ENCODE measurements at places on chromosomes 1 and 21.
A peak's percentile ranks its signal among the peaks of the same experiment; 100 is the strongest.

DNA sequence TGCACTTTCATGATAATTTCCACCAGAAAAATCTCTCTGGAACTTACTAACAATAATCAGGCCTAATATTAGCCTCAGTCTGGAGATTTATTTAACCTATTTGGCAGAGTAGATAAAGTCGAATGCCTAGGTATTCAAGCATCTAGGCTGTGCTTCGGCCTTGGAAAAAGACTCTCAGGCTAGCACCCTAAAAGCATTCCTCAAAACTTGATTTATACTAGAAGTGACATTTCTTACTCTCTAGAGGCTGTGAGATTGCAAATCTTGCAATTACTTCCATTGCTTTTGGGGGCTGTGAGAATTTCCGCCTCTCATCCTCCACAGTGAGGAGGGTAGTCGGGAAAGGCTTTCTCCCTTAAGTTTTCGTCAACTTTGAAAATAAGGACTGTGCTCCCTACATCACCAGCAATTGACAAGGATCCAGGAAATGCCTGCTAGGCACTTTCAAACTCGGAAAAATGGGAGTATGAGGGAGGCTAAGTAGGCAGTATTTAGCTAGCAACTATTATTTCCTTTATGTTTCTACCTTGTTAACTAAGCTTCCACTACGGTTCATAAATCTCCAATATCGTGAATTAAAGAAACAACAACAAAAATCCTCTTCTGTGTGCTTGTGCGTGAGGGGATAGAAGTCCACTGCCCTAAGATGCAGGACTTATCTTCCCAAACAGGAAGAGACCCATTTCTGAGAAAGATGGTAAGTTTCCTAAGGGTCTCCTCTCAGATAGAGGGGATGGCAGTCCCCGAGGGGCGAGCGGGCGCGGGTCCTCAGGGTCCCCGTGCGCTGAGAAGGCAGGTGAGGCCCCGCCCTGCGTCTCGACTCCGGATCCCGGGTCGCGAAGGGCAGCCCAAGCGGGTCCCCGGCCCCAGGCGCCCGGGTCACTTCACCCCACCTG is 1.1 kb upstream of the LMO4 start:
- DNase-seq: no peak

DNA sequence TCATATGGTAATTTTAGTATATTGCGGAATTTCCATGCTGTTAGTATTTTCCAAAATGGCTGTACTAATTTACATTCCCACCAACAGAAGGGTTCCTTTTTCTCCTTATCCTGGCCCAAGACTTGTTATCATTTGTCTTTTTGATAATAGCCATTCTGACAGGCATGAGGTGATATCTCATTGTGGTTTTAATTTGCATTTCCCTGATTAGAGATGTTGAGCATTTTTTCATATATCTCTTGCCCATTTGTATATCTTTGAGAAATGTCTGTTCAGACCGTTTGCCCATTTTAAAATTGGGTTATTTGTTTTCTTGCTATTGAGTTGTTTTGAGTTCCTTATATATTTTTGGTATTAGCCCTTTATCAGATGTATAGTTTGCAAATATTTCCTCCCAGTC is 14.0 kb downstream of the CAPZA1 start:
- DNase-seq: no peak

- no peak for DNase-seq
Measured at GRCh38 chr1:213171711-213172110, 120.7 kb downstream of the RPS6KC1 start.

DNA sequence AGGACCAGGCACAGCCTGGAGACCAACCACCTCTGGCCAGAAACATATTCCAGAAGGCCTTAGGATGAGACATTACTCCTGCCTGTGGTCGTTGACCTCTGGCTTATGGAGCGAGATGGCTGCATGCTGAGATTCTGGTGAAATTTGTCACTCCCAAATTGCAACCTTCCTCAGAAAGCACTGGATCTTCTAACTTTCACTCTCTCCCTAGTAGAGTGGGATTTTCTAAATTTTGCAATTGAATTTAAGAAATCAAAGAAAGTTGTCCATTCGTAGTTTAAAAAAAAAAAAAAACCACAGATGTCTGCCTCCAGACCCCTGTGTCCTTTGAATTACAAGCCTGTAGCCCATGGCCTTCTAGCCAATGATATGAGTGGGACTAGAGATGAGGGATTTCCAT is 28.6 kb upstream of the IL10 start:
- DNase-seq: no peak

DNA sequence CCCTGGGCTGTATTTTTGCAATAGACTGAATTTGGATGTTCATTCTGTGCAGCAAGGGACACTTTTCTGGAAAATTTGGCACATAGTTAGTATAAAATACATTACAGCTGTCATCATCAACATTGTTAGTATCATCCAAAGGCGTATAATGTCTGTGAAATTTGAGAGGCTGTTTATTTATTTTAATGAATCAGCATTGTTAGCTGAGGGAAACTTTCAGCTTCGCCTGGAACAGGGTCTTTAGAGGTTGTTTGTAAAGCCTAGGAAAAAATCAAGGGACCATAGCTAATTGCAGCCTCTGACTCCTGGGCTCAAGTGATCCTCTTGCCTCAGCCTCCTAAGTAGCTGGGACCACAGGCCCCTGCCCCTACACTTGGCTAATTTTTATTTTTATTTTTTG is 106.8 kb upstream of the USP24 start:
- DNase-seq: no peak

DNA sequence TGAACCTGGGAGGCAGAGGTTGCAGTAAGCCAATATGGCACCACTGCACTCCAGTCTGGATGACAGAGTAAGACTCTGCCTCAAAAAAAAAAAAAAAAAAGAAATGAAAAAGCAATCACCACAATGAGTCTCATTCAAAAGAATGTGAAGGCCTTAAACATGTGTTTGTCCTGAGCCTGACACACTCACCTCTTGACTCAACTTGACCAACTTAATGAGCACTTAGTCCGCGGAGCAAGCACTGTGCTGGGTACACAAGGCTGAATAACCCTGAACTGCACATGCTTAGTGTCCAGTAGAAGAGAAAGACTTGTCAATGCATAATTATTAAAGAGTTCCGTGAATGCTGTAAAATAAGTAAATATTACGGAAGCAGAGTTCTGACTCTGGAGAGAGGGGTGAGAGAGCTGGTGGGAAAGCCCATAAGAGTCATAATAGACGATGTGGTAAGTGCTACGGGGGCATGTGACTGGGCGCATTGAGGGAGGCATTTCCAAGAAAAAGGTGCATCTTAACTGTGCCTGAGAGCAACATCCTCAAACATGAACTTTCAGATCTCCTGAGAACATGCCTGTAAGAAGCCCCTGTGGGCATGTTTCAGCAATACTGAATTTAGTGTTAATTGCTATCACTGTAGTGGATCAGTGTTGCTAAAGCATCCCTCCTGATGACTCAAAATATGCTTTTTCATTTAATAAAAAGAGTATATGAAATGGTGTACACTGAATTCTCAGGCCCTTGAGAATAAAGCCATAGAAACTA is 27.2 kb downstream of the MCOLN2 start:
- DNase-seq: no peak

DNA sequence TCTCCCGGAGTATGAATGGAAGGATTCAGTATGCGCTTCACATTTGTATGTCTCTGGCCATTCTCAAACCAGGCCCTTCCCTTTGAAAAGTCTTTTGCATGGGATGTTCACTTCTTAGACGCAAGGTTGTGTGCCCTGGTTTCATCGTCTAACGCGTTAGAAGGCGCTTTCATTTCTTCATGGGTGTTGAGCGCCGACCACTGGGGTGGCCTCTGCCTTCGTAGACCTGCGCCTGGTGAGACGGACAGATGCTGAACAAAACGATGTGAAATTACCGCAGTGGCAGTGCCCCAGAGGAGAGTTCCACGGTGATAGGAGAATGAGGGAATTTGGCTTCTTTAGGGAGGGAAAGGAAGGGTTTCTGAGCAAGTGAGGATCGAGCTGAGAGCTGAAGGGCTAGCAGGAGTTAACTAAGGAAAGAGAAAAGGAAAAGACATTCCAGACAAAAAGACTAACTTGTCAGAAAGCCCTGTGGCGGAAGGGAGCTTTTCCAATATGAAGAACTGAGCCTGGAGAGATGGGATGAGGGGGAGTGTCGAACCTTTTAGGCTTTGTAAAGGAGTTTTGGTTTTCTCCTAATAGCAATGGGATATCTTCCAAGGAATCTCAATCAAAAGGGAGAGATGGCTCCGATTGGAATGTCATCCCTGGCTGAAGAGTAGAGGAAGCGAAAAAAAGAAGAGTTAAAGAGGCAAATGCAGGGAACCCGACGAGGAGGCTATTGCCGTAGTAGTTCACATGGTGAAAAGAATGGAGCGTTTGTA is 951 bp downstream of the GGPS1 start:
- peak; percentile 48 for DNase-seq

GRCh38 chr1:1434131-1434823 is 1.2 kb upstream of the VWA1 start:
- DNase-seq: no peak

GRCh38 chr1:235942625-235942934 is 75.9 kb upstream of the LYST start:
- no peak for DNase-seq

Measured in CD4-positive, alpha-beta T cell treated with Interleukin-6 at 100 ng/mL for 8 hours (primary cell).